ENCODE measurements at places on chromosomes 4 and X.
A peak's percentile ranks its signal among the peaks of the same experiment; 100 is the strongest.

- peak; percentile 84 for ATAC-seq
Observed at GRCh38 chrX:72100824-72101351, 30.8 kb downstream of the RTL5 start.

DNA sequence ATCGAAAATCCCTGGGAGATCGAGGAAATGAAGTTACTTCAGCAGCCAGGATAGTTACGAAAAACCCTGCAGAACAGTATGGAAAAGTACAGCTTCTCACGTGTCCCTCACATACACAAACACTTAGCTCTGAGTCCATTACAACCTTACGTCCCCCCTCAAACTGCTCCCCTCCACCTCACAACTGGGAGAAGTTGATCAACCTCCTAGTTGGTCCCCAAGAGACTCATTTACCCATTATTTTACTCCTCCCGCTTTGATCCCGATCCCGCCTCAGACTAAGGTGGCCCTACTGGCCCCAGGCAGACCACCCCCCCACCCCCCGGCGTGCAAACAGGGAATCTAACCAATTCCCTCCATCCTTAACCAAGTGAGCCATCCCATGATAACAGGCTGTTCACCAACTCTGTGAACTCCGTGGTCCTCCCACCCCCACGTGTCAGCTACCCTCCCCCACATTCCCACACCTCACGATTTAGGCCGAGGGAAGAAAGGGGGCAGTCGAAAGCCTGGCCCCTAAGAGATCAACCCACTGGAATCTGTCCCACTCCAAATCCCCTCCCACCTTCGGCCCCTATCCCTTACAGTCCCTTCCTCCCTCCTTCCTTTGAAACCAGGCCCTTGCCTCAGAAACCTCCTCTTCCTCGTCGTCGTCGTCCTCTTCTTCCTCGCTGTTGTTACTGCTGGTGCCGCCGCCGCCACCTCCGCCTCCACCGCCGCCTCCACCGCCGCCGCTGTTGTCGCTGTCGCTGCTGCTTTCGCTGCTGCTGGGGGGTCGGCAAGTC lies 755 bp downstream of the ANKRD17 start:
- peak; percentile 2 for ATAC-seq

DNA sequence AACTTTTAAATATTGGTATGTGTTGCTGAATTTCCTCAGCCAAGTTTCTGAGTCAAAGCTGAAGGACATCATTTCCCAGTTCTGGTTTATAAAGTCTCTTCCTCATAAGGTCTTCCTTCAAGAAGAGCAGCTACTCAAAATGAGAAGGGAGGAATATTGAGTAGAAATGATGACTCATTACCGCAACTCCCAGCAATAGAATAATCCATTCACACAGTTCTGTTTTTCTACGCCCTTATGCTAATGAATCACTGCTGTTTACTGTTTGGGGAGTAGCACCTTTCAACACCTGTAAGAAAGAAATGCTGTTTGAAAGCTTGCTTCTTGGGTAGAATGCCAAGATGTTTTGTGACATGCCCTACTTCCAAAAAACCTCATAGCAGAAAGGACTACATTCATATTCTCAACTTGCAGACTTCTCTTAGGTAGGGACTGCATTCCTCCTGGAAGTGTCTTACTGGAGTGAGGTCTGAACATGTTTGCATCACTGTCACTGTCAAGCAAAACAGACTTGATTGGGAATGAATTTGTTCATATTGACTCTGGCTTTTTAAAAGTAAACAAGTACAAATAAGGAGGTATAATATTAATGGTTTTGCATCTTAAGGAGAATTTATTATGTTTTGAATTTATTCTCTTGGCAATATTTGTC lies 147.2 kb upstream of the BANK1 start:
- ATAC-seq, result no peak

DNA sequence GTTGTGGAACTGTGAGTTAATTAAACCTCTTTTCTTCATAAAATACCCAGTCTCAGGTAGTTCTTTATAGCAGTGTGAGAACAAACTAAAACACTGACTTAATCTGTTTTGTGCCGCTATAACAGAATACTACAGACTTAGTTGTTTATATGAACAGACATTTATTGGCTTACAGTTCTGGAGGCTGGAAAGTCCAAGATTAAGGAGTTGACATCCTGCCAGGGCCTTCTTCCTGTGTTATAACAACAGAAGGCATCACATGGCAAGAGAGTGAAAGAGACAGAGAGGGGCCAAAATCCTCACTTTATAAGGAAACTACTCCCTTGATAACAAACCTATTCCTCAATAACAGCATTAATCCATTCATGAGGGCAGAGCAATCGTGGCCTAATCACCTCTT lies 42.5 kb upstream of the KCNIP4 start:
- ATAC-seq, result no peak

GRCh38 chr4:25163196-25163595 lies 2.9 kb upstream of the SEPSECS start:
- ATAC-seq, result no peak

GRCh38 chrX:55451626-55451989 lies 319 bp upstream of the MAGEH1 start:
- ATAC-seq, result peak; percentile 46

- no peak for ATAC-seq
Observed at GRCh38 chr4:77449171-77449570, 156.4 kb upstream of the CXCL13 start.

- no peak for ATAC-seq
Observed at GRCh38 chr4:72663828-72664227, 94.8 kb upstream of the ADAMTS3 start.

- ATAC-seq, result no peak
Observed at GRCh38 chr4:173878701-173879100, 348.7 kb upstream of the HAND2 start.

DNA sequence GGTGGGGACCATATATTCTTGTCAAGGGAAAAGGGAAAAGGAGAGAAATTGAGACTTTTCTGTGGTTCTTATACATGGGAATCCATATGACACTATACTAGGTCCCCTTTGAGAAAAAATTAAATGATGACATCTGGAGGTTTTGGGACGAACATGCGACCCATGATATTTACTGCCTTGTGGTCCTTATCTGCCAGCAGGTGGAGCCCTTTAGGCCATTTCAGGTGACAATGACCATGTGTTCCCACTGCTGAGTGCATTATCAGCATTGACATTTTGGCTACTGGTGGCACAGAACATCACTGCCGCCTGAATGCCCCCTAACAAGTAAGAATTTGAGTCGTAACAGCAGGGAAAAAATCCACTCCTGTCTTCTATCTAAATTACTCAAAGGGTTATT lies 843.4 kb downstream of the FSTL5 start:
- ATAC-seq, result no peak

- ATAC-seq, result no peak
Observed at GRCh38 chrX:111854556-111855490, 21.2 kb upstream of the TRPC5OS start.

DNA sequence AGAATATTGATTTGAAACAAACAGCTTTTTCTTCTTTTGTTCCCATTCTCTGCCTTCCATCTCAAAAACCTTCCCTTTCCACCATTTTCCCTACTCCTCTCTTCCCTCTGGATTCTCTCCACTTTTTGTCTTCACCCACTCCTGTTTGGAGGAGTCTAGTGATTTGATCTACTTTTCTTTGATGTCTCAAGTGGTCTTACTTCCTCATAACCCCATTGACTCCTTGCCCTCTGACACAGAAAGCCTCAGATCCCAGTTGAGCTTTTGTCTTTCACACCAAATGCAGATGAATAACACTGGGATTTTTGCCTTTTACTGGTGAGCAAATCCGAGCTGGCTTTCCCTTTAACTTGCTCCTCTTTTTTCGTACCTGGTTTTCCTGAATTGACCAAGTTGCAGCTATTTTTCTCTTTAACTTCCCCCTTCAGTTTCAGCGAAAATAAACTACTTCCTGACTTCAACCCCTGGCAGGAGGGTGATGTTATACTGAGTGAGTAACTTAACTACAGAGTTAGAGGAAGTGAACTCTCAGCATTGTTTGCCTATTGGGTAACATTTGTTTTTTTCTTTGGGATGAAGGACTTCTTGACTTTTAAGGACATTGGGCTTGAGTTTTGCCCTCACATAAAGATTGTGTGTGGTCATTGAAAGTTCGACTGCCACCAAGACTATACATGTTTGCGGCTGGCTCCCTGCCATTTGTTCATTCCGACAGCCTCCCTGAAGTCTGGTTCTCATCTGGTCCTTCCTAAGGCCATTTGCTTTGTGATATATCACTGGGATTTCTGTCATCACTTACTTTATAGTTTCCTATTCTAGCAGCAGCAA lies 392.8 kb upstream of the NR3C2 start:
- ATAC-seq, result no peak

GRCh38 chr4:1222036-1222789 lies 26.7 kb downstream of the CTBP1 start:
- no peak for ATAC-seq

DNA sequence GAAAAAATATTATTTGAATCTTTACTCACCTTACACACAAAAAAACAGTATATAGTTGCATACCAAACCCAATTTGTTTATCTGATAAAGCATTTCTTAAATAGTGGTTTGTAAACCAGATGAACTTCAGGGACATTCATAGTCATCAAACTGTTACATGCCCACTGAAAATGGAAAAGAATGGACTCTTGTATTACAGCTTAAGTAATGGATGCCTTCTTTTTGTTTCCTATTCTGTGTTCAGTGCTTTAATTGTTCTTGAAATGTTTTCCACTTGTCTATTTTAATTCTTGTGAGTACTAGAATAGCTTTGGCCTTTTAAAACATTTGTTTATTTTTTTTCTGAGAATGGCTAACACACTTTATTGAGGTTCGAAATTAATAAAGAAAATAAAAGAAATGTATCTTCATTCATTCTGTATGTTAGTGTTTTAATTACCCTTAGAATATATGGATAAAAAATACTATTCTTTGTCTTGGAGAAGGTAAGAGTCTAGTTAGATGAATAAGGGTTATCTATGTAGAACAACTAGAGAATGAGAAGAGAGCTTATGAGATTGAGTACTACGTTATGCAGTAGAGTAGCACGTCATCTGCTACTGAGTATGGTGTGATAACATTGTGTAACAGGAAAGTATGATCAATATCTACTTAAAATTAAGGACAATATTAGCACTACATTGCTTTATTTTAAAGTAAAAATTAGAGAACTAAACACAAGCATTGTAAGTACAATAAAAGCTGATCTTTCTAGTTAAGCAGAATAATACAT lies 9.9 kb downstream of the CPEB2 start:
- no peak for ATAC-seq

DNA sequence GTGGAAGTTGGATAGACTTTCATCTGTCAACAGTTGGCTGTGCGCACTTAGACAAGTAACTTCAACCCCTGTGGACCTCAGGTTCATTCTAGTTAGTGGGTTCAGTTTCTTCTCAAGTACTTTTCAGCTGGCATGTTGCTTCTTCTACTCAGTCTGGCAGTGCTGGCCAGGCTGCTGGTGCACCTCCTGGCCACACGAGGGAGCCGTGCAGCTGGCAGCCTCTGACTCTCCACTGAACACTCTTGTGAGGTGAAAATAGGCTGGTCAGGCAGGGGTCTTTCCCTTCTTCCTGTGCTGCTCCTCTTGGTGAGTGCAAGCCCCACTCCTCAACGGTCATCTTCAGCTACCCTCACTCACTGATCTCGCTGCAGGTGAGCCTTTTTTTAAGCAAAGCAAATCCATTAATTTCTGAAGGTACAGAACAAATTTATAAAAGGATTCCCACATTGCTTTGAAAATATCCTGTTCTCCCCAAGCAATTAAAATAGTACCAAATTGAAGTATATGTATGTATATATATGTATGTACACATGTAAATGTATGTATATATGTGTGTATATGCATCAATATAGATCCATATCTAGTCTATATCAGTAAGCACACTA lies 30.6 kb downstream of the LONRF3 start:
- peak; percentile 83 for ATAC-seq

All from activated T-helper 17 cell treated with anti-CD3 and anti-CD28 coated beads, Interleukin-2, amount 50 U/mL, for 72 hours (primary cell).